NCI-H1105 (cell line): ENCODE measurements at places on chromosomes 6 and 20.

DNA sequence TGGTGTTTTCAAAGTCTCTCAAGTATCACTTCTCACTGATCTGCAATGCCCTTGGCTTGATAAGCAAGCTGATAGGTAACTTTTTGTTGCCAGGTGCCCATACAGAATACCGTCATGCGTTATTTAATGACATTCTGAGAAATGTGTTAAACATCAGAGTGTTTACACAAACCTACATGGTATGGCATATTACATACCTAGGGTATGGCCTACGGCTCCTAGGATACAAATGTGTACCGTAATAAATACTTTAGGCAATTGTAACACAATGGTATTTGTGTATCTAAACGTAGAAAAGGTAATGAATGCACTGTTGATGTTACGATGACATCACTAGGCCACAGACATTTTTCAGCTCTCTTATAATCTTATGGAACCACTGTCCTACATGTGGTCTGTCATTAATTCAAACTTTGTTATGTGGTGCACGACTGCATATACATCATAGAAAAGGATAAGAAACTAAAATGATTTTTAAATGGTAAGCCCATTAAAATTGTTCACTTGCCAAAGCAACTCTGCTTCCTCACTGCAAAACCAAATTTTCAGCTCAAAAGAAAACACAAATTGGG lies 35.7 kb downstream of the CSNK2A1 start:
- no peak for DNase-seq

- DNase-seq, result no peak
These were observed 13.9 kb downstream of the PMEPA1 start for GRCh38 chr20:57695940-57696339.

- no peak for DNase-seq
These were observed 20.3 kb upstream of the ELOVL5 start for GRCh38 chr6:53369051-53369450.

- no peak for DNase-seq
These were observed 27.8 kb downstream of the ACSS2 start for GRCh38 chr20:34904202-34904621.

DNA sequence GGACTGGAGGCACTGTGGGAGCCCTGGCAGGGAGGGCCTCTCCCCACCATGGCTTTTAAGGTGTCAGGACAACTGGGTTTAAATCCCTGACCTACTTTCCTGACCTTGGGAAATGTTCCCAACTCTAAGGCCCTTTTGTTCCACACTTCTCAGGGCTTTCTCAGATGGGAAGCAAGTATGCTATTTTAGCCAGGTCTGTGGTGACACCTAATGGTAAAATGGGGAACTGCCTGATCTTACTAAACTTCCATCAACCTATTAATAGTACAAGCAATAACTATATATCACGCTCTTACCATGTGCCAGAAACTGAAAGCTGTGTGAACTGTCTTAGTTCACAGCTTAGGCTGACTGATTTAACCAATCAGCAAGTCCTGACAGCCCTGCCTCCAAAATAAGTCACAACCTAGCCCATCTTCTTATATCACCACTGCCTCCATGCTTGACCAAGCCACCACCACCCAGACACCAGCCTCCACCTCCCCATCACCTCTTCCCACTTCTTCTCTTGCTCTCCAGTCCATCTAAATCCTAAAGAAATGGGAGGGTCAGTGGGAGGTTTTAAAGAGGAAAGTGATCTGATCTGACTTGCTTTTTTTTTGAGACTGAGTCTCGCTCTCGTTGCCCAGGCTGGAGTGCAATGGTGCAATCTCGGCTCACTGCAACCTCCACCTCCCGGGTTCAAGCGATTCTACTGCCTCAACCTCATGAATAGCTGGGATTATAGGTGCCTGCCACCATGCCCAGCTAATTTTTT lies 6.9 kb upstream of the BLCAP start:
- peak; percentile 80 for DNase-seq

DNA sequence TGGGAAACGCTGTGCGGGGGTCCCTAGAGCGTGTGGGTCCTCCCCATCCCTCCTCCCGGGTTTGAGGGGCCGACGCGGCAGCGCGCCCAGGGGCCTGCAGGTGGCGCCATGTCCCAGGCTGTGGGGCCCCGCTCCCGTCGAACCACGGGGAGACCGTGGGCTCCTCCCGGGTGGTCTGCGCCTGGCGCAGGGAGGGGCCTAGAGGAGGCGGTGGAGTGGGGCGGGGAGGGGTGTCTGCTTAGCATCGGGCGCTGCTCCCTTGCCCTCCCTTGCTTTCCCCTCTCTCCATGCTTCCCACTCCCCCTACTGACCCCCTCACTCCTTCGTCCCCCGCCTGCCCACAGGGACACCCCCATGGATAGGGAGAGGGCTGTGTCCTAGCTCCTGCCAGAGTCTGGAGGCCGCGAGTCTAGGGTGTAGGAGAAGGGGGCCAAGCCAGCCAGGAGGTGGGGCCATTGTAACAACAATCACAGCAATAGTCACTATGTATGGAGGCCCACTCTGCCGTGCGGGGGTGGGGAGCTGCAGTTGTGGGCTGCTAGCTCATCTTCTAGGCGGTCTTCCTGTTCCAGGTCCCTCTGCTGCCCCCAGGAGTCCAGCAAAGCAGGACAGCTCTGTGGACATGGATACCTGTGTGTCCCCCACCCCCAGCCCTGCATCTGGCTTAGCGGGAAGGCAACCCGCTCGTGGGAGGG lies 51.7 kb downstream of the CHMP4B start:
- DNase-seq, result no peak

DNA sequence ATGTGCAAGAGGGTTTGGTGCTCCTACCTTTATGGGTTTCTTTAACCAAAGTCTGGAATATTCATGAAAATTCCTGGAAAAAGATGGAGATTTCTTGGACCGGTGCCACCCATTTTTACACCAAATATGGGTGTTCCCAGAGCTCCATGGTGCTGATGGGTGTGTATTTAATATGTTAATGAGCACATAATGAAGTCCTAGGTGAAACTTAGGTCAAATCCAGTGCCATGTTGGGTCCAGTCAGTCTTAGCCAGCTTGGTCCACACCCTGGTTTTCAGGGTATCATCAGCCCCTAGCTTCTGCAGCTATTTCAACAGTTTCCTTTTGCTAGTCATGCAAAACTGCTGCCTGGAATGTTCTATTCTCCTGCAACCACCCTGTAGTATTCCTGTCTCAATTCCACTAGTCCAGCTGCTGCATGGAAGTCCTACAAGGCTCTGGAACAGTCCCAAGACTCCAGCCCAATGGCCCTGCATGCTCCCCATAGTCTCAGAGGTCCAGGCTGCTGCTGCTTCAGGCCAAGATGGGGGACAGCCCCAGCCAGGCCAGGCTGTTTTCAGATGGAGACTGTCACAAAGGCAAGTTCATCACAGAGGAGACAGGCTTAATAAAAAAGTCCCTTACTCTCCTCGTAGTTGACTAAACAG lies 31.8 kb downstream of the CST9L start:
- DNase-seq, result no peak

DNA sequence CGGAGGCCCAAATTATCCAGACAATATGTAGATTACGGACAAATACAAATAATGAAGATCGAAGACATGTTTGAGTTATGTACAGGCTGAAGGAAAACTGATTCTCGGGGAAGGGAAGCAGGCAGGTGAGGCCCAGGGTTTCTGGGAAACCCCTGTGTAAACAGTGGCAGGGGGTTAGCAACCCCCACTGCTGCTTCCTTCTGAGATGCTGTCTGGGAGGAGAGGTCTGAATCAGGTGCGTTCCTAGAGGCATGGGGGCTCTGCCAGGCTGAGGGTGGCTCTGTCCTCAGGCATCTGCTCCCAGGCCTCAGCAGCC lies 7.2 kb upstream of the MDGA1 start:
- no peak for DNase-seq

DNA sequence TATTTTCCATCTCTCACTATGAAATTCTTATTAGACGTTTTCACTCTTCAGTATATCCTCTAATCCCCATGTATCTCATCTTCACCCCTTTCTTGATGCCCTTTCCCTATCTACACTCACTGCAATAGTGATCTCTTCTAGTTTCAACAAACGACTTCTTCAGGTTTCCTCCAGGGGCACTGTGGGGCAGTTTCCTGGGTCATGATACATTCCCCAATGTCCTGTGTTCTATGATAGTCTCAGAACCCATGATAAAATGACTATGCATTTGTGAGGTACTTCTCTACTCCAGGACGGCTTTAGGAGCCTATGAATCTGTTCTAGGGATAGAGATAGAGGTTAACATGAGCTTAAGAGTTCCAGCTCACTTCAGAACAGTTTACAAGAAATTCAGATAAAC lies 183.3 kb downstream of the FOXC1 start:
- DNase-seq, result no peak

DNA sequence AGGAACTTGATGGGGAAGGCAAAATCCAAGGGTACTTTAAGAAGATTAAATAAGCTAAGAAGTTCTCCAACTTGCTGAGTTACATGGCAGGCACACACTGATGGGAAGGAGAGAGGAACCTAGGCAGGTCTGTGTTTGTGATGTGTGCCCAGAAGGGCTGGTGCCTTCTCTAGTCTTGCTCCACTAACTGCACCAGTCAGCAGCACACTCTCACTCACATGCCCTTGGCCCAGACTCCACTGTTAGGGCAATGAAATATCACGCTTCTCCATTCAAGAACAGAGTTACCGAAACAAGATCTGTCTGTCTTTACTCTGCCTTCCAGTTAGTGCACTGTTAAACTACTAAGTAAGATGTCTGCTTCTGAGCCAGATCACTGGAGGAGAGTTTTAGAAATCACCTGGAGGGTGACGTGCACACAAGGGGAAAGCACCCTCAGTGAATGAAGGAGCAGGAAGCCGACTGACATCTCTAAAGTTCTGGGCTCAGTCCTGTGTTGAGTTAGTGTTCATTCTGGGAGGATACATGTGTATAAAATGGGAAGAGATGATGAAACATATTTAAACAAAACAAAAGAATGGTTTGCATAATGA lies 251.1 kb downstream of the FOXC1 start:
- DNase-seq, result no peak

GRCh38 chr20:53205046-53205445 lies 232.9 kb downstream of the TSHZ2 start:
- no peak for DNase-seq

DNA sequence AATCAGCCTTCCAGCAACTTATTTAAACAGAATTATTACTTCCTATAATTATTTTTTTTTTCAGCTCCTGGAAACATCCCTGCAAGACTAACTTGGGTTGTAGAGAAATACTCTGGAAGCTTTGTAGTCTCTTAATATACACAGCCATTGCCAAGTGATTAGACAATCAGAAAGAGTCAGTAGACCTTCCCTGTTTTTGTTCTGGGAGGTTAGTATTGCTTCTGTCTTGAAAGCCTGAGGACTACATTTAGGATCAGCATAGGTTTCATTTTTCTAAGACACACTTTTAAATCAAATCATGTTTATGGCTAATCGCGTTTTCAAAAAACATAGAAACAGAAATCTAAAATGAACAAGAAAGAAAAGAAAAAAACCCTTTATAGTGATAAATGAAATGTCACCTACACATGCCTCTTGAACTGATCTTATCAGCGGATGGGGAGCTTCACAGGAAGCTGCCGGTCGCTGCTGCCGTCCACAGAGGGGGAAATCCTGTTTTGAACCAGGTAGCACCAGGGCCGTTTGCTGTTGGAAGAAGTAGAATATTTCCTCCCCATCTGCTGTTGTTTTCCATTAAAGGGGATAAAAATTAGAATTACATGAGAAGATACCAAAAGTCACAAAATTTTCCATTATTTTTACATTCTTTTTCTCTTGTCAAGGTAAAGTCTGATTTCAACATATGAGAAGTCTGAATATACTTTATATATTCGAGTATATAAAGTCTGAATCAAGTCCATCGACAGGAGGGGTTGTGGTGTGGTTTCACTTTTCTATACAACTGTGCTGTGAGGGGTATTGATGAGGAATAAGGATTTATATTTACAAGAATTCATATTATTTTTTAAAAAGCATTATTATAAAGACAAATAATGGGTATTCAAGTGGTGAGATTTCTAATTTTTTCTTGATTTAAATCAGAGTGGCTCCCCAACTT lies 94.6 kb downstream of the ARMC2 start:
- no peak for DNase-seq

GRCh38 chr20:34922654-34923381 lies 32.8 kb downstream of the GSS start:
- DNase-seq, result no peak

DNA sequence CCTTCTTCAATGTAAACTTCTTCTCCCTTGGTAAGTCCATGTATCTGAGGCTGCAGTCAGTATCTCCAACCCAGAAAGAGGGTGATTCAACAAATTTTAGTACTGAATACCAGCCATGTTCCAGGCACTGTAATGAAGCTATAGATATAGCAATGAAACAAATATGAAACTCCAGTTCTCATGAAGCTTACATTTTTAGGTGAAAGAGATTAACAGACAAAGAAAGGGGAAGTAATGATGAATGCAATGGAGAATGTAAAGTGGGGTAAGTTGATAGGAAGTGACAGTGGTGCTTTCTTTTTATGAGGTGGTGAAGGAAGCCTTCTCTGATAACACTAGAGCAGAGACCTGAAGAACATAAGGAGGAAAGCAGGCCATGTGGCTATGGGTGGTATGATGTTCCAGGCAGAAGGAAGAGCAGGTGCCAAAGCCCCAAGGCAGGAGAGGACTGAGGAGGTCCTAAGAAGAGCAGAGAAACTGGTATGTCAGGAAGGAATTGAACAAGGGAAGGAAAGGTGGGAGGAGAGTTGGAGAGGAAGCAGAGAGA lies 143.6 kb downstream of the TFAP2B start:
- no peak for DNase-seq

DNA sequence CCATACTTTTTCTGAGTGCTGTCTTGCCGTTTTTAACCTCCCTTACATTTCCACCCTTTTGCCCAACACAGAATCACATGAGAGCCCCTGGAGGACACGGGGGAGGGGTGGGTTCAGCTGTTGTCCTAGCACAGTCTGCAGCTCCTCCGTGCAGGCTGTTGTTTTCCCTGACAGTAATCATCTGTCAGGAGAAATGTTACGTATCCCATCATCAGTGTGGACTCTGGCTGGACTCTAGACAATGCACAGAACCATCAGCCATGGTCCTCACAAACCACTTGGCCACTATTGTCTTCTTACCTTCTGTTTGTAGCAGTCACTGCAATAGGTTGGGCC lies 92.1 kb downstream of the RIN2 start:
- DNase-seq, result no peak

GRCh38 chr20:7516621-7517111 lies 423.6 kb downstream of the HAO1 start:
- DNase-seq, result no peak

DNA sequence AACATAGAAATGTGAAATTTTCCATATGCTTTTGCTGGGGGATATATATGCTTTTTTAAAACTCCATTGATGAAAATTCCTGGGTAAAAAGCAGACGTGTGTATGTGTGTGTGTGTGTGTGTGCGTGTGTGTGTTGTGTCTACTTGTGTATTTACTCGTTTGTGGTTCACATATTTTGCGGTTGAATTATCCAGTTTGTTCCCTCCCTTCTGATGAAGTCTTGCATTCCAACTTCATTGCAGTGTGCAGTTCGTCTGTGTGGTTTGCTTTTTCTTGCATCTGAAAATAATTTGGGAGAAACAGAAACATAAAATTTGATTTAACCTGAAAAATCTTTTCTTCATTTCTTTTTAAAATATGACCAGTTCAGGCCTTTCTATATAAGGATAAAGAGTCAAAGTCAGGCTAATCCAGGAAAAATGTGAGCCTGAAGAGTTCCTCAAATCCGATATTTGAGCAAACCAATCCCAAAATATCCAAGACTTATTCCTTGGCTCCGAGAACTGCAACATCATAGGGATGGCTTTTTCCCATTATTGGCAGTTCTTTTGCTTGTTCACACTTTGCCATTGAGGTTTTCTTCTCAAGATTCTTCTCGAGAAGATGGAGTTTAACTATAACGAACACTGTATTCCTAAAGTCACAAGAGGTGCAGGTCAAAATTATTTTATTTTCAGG lies 202.2 kb upstream of the CCN2 start:
- DNase-seq, result no peak

- no peak for DNase-seq
These were observed 805 bp upstream of the STX16 start for GRCh38 chr20:58650181-58650775.
